ENCODE measurements at places on chromosomes 1 and 21. TPM values are rescaled to one million over a fixed set of nuclear protein-coding genes. Genes with fewer than 3 reads are reported as not detected.

DNA sequence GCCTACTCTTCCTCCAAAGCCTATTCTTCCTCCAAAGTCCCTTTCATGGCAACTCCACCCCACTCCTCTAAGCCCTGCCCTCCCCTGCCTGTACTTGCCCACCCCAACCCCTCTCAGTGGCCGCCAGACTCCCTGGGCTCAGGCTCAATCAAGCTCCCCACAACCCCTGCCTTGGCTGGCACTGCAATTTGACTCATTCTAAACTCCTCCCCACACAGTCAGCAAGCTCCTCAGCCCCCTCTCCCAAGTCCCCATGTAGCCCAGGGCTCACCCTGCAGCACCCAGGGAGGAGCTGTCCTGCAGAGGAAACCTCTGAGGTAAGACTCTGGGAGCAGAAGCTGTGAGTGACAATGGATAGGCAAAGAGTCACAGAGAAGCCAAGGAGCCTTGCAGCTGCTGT lies 3.6 kb upstream of the VSIG8 start:
- DNase-seq: no peak
- H3K27me3 ChIP-seq: peaks cover 23% of the 10 kb centered on the region
- H3K36me3 ChIP-seq: no peaks in the 10 kb centered on the region
- H3K27ac ChIP-seq: peak overlapping the region; percentile 74
- H3K4me3 ChIP-seq: no peak overlapping the region
- H3K4me1 ChIP-seq: peaks cover 13% of the 10 kb centered on the region

GRCh38 chr1:37926038-37926924 lies 20.6 kb downstream of the INPP5B start:
- peak overlapping the region; percentile 88 for H3K27ac ChIP-seq
- peak overlapping the region; percentile 47 for H3K4me3 ChIP-seq
- peaks cover 2% of the 10 kb centered on the region for H3K36me3 ChIP-seq

- H3K27ac ChIP-seq: no peak overlapping the region
- no peaks in the 10 kb centered on the region for H3K4me1 ChIP-seq
- no peak overlapping the region for H3K4me3 ChIP-seq
- peaks cover 3% of the 10 kb centered on the region for H3K36me3 ChIP-seq
These were observed 65.6 kb upstream of the EXO1 start for GRCh38 chr1:241782396-241782795.

DNA sequence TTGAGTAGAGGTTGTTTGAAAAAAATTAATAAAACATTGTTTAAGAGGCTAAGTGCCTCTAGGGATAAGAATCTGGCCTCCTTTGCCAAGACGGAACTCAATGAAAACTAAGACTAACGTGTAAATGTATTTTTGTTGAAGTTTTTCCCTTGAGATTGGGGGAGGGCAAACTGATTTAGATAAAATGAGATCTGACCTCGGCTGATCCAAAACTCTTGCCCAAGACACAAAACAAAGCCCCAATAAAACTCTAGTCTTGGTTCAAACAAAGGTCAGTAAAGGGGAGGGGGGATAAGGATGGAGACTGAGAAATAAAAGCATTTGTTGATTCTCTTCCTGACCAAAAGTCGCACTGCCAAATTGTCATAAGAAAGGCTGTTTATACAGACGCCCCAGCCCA lies 134.8 kb upstream of the DPT start:
- no peaks in the 10 kb centered on the region for H3K27me3 ChIP-seq
- H3K4me3 ChIP-seq: no peak overlapping the region
- no peak for DNase-seq
- H3K4me1 ChIP-seq: no peaks in the 10 kb centered on the region
- H3K27ac ChIP-seq: no peak overlapping the region
- H3K36me3 ChIP-seq: no peaks in the 10 kb centered on the region

DNA sequence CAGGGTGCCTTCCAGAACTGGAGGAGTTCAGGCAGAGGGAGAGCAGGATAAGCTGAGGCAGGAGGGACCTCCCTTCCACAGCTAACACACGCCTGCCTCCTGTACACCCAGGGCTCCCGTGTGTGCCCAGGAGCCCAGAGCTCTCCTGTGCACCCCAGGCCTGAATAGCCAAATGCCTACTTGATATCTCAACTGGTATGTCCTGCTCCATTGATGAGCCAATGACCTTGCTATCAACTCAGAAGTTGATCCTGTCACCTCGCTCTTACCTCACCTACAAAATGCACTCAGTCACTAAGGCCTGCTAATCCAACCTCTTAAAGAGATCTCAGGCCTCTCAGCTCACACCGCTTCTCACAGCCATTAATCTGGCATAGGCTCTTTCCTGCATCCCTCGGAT lies 7.1 kb downstream of the ECHDC2 start:
- peaks cover 20% of the 10 kb centered on the region for H3K4me1 ChIP-seq
- DNase-seq: no peak
- H3K36me3 ChIP-seq: peaks cover 2% of the 10 kb centered on the region
- H3K4me3 ChIP-seq: no peak overlapping the region
- H3K27me3 ChIP-seq: no peaks in the 10 kb centered on the region

- peak overlapping the region; percentile 71 for H3K4me3 ChIP-seq
- no peak for DNase-seq
- peak overlapping the region; percentile 88 for H3K27ac ChIP-seq
- H3K4me1 ChIP-seq: peaks cover 22% of the 10 kb centered on the region
These were observed 29.8 kb upstream of the RCOR3 start for GRCh38 chr1:211229365-211229759.

GRCh38 chr1:23118957-23119792 lies 49.5 kb downstream of the LUZP1 start:
- no peaks in the 10 kb centered on the region for H3K36me3 ChIP-seq
- H3K4me3 ChIP-seq: peak overlapping the region; percentile 70
- H3K27me3 ChIP-seq: no peaks in the 10 kb centered on the region
- peaks cover 33% of the 10 kb centered on the region for H3K4me1 ChIP-seq
- peak overlapping the region; percentile 92 for H3K27ac ChIP-seq

DNA sequence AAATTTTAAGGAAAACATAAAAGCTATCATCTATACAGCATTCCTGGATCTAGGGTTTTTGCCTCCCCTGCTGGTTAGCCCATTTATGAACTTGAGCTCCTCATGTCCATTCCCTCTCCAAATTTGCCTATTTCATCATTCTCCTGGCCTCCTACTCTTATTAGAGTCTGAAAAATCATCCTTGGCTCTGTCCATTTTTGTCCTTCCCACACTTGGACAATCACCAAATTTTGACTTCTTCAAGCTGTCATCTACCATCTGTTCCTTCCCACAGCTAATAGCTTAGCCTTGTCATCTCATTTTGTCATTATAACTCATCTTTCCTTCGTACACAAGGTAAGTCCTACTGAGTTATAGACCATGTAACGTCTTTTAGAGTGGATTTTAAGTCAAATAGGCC lies 2.2 kb upstream of the HENMT1 start:
- H3K27ac ChIP-seq: peak overlapping the region; percentile 95
- no peaks in the 10 kb centered on the region for H3K36me3 ChIP-seq
- DNase-seq: no peak
- H3K4me1 ChIP-seq: peaks cover 14% of the 10 kb centered on the region
- H3K27me3 ChIP-seq: no peaks in the 10 kb centered on the region

GRCh38 chr1:59169703-59170102 lies 127.2 kb upstream of the FGGY start:
- no peak overlapping the region for H3K4me3 ChIP-seq
- H3K27me3 ChIP-seq: peaks cover 11% of the 10 kb centered on the region
- no peak overlapping the region for H3K27ac ChIP-seq
- no peak for DNase-seq

GRCh38 chr1:16189003-16189402 lies 23.4 kb downstream of the ARHGEF19 start:
- no peak overlapping the region for H3K4me3 ChIP-seq
- no peaks in the 10 kb centered on the region for H3K36me3 ChIP-seq
- H3K4me1 ChIP-seq: peaks cover 5% of the 10 kb centered on the region
- no peak overlapping the region for H3K27ac ChIP-seq
- H3K27me3 ChIP-seq: peaks cover 16% of the 10 kb centered on the region

- no peaks in the 10 kb centered on the region for H3K27me3 ChIP-seq
- H3K36me3 ChIP-seq: no peaks in the 10 kb centered on the region
- DNase-seq: no peak
- no peak overlapping the region for H3K4me3 ChIP-seq
- no peaks in the 10 kb centered on the region for H3K4me1 ChIP-seq
These were observed 191.4 kb downstream of the PTGER3 start for GRCh38 chr1:70856201-70856600.

DNA sequence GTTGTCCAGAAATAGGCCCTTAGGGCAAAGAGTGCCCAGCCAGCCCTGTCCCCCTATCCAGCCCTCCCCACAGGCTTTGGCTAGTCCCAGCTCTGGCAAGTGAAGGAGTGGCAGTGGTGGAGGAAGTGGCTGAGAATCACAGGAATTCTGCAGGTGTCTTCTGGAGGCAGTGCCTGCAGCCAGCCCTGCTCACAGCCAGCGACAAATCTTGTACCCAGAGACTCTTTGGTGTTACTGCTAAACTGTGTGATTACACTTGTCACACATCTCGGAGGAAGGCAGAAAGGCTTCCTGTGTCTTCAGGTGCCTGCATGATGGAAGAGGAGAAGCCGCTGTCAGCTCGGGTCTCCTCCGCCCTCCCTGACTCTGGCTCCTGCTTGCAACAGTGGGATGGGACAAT lies 71.6 kb upstream of the GRIK3 start:
- H3K4me3 ChIP-seq: no peak overlapping the region
- H3K36me3 ChIP-seq: no peaks in the 10 kb centered on the region
- H3K4me1 ChIP-seq: no peaks in the 10 kb centered on the region
- no peak for DNase-seq
- no peak overlapping the region for H3K27ac ChIP-seq
- peaks cover 42% of the 10 kb centered on the region for H3K27me3 ChIP-seq

DNA sequence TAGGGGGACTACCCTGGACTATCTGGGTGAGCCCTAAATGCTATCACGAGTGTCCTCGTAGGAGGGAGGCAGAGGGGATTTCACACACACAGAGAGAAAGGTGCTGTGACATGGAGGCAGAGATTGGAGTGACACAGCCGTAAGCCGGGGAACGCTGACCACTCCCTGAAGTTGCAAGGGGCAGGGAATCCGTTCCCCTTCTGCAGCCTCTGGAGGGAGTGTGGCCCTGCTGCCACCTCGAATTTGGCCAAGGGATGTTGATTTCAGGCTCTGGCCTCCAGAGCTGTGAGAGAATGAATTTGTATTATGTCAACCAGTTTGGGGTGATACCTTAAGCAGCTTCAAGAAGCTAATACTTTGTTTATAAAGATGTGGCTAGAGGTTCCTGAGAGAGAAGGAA lies 137.7 kb downstream of the ACTL8 start:
- H3K4me1 ChIP-seq: no peaks in the 10 kb centered on the region
- H3K27me3 ChIP-seq: peaks cover 50% of the 10 kb centered on the region
- H3K27ac ChIP-seq: no peak overlapping the region
- no peak for DNase-seq
- H3K4me3 ChIP-seq: no peak overlapping the region

DNA sequence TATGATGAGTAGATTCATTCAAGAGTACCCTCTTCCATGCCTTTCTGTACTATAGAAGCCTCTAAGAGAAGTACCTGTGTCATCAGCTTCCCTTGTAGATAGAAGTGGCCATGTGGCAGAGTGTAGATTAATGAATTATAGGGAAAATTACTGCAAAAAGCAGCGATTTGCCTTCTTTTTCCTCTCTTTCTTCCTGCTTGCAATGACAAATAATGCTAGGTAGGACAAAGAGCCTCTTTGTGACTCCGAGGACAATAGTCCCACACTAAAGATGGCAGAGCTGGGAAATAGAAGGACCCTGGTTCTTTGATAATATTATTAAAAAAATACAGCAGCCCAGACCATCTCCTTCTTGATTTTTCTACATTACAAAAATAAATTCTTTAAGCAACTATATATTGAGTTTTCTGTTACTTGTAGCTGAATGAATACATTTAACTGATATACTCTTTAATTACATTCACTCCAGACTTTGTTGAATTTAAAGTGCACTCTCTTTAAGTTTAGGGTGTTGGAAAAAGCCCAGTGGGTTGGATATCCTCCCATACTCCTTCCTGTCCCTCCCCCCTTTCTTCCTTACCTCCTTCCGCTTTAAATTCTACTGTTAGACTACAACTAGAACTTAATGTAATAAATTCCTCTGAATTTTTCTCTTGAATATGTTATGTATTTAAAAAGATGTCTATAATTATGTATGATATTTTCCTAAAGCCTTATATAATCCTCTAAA lies 198.2 kb upstream of the APP start:
- H3K4me3 ChIP-seq: no peak overlapping the region
- H3K36me3 ChIP-seq: no peaks in the 10 kb centered on the region
- no peak for DNase-seq
- no peaks in the 10 kb centered on the region for H3K27me3 ChIP-seq
- H3K27ac ChIP-seq: no peak overlapping the region

GRCh38 chr1:234776876-234777855 lies 167.2 kb upstream of the IRF2BP2 start:
- peaks cover 7% of the 10 kb centered on the region for H3K4me1 ChIP-seq
- H3K36me3 ChIP-seq: no peaks in the 10 kb centered on the region
- no peak overlapping the region for H3K4me3 ChIP-seq
- no peak for DNase-seq
- H3K27ac ChIP-seq: no peak overlapping the region
- no peaks in the 10 kb centered on the region for H3K27me3 ChIP-seq

- H3K36me3 ChIP-seq: no peaks in the 10 kb centered on the region
- H3K27ac ChIP-seq: no peak overlapping the region
- DNase-seq: no peak
- H3K4me1 ChIP-seq: no peaks in the 10 kb centered on the region
- H3K4me3 ChIP-seq: no peak overlapping the region
These were observed 592.2 kb downstream of the AMY1C start for GRCh38 chr1:104341944-104342343.

- H3K27me3 ChIP-seq: peaks cover 29% of the 10 kb centered on the region
- H3K4me1 ChIP-seq: peaks cover 6% of the 10 kb centered on the region
- no peak overlapping the region for H3K4me3 ChIP-seq
- no peak overlapping the region for H3K27ac ChIP-seq
- DNase-seq: peak; percentile 57
These were observed 9.2 kb upstream of the LAD1 start for GRCh38 chr1:201408176-201408833.

DNA sequence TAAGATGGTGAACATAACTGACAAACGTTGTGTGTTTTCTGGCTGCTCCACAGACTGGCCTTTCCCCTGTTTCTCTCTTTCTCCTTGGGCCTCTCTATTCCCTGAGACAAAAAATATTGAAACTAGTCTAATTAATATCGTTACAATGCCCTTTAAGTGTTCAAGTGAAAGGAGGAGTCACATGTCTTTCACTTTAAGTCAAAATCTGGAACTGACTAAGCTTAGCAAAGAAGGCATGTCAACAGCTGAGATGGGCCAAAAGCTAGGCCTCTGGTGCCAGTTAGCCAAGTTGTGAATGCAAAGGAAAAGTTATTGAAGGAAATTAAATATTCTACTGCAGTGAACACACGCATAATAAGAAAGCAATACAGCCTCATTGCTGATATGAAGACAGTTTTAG lies 32.2 kb upstream of the FCRL3 start:
- DNase-seq: no peak
- H3K27ac ChIP-seq: no peak overlapping the region
- peaks cover 5% of the 10 kb centered on the region for H3K27me3 ChIP-seq

- DNase-seq: no peak
- H3K27me3 ChIP-seq: peaks cover 35% of the 10 kb centered on the region
- H3K27ac ChIP-seq: no peak overlapping the region
- H3K36me3 ChIP-seq: peaks cover 3% of the 10 kb centered on the region
- H3K4me1 ChIP-seq: no peaks in the 10 kb centered on the region
- no peak overlapping the region for H3K4me3 ChIP-seq
These were observed 72.9 kb downstream of the SETD4 start for GRCh38 chr21:35987475-35987874.

- peaks cover 4% of the 10 kb centered on the region for H3K36me3 ChIP-seq
- DNase-seq: no peak
- peak overlapping the region; percentile 86 for H3K4me3 ChIP-seq
- H3K27me3 ChIP-seq: no peaks in the 10 kb centered on the region
These were observed 940 bp upstream of the PLA2G2C start for GRCh38 chr1:20187103-20187812.

Gene CLDN14
- not detected for total RNA-seq

Gene VWA1
- total RNA-seq: not detected

Gene OLFML2B
- total RNA-seq: not detected

Gene SPRR5
- total RNA-seq: not detected

Gene CSF3R
- total RNA-seq: 2.9 TPM

Gene CLIC6
- total RNA-seq: 0.25 TPM

Gene LAPTM5
- 601 TPM for total RNA-seq

Gene SRSF10
- 239 TPM for total RNA-seq

Gene MACO1
- 16.3 TPM for total RNA-seq

Gene KIFAP3
- total RNA-seq: 21.9 TPM
